Cardiac fibroblast (primary cell): ENCODE measurements at places on chromosomes 4 and X.

DNA sequence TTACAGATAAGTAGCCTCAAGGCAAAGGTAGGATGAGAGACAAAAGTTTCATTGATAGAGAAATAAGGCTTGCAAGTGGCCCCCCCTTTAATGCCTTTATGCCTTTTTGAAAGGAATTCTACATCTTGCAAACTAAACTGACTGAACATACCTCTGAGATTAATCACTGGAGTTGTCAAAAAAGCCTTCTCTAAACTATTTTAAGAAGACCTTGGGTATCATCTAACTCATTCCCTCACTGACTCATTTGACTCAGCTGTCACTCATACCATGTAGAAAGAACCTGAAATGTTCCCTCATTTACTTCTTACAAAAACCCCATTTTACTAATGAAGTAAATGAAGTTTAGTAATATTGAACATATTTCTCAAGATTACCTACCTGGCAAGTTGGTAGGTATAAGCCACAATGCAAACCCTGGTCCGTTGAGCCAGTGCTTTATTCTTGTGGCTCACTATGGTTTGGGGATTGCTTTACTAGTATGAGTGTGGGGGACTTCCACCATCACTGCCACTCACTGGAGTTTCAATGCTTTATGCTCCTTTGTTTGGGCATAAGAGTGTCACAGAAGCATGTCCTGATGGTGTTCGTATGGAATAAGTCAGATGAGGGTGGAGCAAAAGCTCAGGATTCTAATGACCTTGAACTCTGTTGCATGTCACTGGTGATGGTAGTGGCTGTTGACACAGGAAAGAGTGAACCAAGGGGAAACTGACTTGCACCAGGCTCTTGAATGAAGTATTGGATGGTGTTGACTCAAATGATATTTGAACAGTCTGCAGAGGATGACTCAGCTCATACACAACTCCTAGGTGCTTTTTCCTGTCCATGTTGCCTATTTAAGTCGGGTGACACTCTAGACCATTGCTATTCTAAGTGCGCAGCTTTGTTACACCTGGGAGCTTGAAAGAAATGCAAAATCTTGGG lies 305.5 kb upstream of the EMCN start:
- no peak for DNase-seq

GRCh38 chrX:6968231-6968630 lies 179.3 kb upstream of the STS start:
- DNase-seq = no peak

DNA sequence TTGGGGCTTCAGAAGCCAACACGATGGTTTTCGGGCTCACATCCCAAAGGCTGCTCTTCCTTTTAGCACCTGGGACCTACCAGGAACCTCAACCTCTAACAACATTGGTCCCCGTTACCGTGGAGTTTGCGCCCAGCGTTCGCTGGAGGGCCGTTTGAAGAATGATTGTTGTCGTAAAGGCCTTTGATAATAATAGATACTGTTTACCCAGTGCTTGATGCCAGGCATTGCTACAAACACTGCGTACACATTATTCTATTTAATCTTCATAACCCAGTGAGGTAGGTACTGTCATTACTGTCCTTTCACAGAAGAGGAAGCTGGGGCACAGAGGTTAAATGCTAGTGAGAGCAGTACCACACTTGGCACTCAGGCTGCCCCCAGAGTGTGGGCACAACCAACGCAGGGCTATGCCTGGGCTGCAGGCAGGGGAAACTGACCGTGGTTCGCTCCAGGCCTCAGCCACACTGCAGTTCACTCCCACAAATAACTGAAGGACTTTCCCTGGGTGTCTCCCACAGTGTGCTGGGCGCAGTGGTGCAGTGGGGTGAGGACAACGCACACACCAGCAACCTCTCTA lies 1.0 kb upstream of the ACSL1 start:
- DNase-seq = no peak

GRCh38 chrX:132071254-132071653 lies 48.2 kb downstream of the STK26 start:
- DNase-seq = peak; percentile 36

- DNase-seq = no peak
Measured at GRCh38 chrX:47572773-47573340, 9.4 kb upstream of the TIMP1 start.

- DNase-seq = peak; percentile 97
Measured at GRCh38 chr4:40672528-40673522, 43.2 kb upstream of the RBM47 start.

DNA sequence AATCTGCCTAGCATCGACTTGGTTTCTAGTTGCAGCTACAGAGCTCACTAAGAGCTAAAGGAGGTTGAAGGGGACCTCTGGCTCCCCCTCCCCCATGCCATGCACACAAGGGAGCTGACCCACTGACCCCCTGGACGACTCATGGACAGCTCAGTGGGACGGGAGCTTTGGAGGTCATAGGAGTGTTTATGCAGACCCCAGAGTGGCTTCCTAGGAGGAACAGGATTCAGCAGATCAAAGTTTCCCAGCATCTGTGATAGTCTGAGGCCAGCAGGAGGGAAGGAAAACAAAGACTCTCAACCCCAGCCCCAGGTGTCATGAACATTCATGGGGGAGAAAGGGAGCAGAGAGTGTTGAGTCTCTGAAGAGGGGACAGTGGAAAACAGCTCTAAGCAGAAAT lies 104.4 kb downstream of the ARSF start:
- no peak for DNase-seq

DNA sequence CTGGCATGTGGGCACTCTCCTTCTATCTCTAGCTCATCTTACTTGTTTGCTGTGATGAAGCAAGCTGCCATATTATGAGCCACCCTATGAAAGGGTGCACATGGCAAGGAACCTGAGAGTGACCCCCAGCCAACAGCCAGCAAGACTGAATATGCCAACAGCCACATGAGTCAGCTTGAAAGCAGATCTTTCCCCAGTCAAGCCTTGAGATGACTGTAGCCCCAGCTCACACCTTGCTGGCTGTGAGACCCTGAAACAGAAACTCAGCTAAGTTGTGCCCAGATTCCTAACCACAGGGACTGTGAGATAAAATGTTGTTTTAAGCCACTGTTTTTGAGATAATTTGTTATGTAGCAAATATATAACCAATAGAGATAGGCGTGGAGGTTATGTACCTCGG lies 36.2 kb downstream of the KDM5C start:
- no peak for DNase-seq
